CD4-positive, alpha-beta T cell treated with Interferon alpha-2 for 1 hour (primary cell): ENCODE measurements at places on chromosomes 12 and 14.

- no peak for DNase-seq
Observed at GRCh38 chr12:56476972-56477432, 8.6 kb downstream of the SPRYD4 start.

GRCh38 chr12:53064613-53065436 is 14.4 kb downstream of the SPRYD3 start:
- no peak for DNase-seq

GRCh38 chr14:95056476-95056875 is 100.9 kb downstream of the DICER1 start:
- DNase-seq: no peak

DNA sequence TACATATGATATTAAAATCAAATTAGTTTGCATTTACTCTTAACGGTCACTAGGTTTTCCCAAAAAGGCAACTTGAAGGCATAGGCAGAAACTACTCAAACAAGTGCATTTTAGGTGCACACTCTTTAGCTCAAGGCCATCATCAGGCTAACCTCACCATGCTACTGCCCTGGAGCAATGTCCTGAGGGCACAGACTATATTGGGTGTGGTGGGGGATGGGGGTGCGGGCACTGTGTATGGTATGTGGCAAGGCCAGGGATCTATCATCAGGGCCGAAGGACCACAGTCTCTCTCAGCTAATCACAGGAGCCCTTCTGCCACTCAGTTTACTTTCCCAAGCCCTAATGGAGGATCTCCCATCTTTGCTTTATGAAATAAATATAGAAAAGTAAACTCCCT is 51.9 kb downstream of the SH2B3 start:
- DNase-seq: no peak

GRCh38 chr14:72613975-72614319 is 280.0 kb downstream of the DPF3 start:
- DNase-seq: no peak
